ENCODE measurements at places on chromosomes 13 and 19.

- no peak for DNase-seq
Measured at GRCh38 chr19:29428071-29428470, 97.7 kb upstream of the VSTM2B start.

- DNase-seq = peak; percentile 11
Measured at GRCh38 chr19:13214036-13214730, 64.0 kb downstream of the IER2 start.

DNA sequence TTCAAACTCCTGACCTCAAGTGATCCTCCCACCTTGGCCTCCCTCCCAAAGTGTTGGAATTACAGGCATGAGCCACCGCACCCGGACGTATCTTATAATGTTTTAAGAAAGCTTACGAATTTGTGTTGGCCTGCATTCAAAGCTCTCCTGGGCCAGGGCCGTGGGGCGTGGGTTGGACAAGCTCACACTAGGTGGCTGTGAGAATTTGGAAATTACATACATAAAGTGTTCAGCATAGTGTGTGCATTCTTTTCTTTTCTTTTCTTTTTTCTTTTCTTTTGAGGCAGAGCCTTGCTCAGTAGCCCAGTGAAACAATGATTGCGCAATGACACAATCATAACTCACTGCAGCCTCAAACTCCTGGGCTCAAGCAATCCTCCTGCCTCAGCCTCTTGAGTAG, 2.6 kb downstream of the ZSWIM4 start:
- peak; percentile 23 for DNase-seq

DNA sequence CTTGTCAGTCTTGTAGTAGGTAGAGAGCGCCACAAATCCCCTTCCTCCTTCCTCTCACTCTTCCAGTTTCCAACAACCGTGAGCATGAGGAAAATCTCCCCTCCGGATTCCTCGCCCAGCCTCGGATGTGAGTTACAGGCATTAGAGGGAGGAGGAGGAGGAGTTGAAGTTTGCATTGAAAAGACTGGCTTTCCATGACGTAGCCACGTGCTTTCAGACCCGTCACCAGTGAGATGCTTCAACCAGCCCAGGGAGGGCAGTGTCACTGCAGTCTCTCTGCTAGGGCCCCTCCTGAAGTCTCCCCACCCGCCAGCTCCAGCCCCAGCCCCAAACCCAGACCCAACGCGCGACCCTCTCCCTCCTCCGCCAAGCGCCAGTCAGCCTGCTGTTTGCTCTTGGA, 442 bp upstream of the FGF14 start:
- no peak for DNase-seq

DNA sequence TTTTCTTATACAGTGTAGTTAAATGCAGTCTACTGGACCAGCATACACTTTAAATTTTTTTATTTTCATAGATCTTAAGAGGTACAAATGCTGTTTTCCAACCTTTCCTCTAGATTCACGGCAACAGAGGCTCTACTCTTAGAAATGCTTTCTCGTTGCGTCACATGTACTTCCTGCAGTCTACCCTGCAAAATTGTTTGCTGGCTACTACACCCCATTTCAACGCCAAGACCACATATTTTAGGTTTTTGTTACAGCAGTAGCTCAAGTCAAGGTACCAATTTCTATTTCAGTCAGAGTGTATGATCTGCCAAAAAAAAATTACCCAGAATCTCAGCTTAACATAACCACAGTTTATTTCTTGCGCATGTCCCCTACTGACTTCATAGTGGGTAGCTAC, 94.1 kb downstream of the TNFSF13B start:
- DNase-seq = no peak

DNA sequence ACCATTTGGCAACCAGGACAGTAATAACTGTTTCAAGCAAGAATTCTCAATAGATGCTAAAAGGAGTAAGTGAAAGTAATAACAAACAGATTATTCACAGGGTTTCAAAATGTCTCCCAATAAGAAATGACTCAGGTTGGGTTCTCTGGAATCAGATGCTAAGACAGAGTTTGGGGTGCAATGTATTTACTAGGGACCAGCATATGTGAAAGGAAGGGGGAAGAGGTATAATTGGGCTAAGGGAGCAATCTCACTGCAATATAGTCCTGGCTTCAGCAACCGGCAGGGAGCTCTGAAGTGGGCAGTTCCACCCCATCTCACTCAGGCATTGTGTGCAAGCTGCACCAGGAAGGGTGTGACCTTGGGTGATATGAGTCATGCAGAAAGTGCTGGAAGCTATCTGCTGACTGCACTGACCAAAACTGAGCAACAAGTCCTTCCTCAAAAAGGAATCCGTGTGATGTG, 23.4 kb downstream of the ZDHHC20 start:
- DNase-seq = peak; percentile 69

DNA sequence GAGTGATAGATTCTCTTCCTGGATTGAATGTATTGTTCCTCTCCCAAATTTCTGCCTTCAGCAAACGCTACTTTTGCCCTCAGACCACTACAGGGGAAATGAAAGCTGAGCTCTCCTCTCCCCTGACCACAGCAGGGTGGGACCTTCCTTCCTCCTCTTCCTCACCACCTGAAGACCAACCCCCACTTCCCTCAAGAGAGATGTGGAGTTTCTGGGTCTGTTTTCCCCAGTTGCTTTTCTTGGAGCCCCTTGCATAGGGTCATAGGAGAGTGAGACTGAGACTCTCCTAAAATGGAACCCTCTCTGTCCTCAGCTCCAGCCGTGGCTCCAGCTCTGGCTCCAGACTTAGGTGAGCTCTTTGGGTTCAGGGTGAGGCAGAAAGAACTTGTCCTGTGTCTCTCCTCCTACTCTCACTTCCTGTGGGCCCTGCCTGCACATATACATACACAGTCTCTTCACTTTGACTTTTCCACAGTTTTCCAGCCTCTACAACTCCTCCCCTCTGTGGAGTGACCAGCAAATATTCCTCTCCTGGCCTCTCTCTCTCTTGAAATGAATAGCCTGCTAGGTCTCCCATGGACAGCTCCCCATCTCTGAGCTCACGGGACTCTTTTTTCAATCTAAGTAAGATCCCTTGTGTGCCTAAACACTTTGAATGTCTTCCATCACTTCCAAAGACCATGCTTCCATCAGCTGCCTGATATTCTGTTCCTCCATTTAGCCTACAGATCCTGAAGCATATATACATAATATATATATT, 19.2 kb upstream of the ZNF175 start:
- DNase-seq = no peak

DNA sequence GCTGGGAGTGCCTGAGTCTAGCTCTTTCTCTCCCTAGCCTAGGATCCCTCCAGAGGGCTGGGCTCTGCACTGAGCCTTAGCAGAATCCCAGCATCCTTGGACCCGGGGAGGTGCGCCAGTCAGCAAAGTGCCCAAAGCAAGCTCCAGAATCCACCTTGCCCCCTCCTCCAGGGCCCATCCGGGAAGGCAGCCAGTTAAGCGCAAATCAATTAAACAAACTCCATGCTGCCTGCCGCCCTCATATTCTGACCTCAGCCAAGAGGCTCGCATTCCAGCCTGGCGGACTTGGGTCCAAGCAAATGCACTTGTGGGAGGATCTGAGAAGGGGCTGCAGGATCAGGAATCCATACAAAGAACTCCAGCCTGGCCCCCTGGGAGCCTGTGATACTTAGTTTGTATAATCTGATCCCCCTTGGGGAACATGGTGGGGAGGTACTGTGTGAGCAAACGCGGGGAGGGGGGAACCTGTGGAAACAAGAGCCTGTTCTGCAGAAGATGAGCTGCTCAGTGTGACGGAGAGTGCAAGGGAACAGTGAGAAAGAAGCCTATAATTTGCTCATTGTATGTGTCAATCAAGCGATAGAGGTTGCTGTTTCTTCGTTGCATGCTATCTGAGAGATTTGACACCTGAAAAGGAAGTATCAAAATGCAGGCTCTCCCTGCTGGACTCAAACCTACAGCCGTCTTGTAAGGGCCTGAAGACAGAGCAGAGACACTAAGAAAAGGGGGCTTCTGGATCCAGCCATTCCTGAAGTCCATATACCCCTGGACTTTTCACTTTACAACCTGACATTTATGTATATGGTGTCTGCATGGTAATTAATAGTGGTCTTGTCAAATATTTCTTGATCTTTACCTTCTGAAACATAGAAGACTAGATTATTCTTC, 29.4 kb downstream of the ZNRF4 start:
- DNase-seq = no peak

DNA sequence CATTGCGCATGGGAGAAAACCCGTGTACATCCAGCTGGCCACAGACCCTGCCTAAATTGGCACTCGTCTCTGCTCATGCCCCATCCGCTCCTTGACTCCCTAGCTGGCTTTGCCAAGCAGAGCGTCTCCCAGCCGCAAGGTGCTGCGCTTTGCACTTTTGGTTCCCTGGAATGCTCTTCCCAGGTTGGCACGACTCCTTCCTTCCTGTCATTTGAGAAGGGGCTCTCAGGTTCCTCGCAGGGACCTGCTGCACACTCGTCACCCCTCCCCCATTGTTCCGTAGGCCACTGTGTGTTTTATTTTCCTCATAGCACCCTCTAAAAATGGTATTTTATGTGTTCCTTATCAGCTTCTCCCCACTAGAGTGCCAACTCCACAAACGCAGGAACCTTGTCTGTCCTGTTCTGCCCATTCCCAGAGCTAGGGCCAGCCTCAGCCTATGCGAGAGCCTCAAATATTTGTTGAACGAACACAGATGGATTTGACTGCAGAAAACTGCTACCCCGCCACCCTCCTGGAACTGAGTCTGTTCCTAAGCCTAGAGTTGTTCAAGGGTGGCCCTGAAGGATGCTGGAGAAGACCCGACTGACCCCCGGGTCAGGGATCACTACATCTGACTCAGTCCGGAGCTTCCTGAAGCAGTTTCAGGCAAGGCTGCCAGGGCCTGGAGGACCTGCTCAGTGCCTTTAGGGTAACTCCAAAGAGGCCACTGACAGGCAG, 8.4 kb upstream of the CEBPA start:
- no peak for DNase-seq

DNA sequence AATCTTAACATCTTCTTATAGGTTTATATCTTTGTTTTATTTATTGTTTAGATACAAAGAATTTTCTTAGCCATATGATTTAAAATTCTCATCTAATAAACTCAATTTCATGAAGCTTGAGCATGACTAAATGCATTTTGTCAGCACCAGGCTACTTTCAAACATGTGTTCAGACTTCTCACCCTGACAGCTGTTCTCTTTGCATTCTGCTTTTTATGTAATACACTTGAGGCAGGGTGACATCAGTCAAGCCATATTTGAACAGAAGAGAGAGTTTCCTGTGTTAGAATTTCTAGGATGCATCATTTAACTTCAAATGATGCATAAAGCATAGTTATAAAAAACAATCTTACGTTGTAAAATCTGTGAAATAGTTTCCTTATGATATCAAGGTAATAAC, 1295.1 kb upstream of the PCDH20 start:
- DNase-seq = no peak

GRCh38 chr19:54030895-54031586, 32.7 kb downstream of the VSTM1 start:
- no peak for DNase-seq

DNA sequence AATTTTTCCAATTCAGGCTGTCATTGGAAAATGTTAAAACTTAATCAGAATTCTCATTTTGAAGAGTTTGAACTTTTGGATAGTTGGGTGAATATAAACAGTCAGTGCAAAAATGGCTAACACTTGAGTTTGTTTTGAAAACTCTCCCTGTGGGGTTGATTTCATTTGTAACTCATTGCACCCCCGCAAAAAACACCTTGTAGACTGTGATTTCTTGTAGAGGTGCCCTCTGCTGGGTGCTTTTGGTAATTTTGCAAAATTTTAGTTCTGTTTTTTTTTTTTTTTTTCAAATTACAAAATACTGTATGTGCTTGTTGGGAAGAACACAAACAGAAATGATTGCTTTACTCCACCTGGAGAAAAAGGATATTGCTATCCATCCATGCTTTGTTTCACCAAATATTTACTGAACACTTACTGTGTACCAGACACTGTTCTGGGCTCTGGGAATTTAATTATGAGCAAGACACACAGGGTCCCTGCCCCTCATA, 28.2 kb upstream of the GPI start:
- DNase-seq = no peak

GRCh38 chr13:60654415-60654814, 257.4 kb downstream of the TDRD3 start:
- peak; percentile 69 for DNase-seq

DNA sequence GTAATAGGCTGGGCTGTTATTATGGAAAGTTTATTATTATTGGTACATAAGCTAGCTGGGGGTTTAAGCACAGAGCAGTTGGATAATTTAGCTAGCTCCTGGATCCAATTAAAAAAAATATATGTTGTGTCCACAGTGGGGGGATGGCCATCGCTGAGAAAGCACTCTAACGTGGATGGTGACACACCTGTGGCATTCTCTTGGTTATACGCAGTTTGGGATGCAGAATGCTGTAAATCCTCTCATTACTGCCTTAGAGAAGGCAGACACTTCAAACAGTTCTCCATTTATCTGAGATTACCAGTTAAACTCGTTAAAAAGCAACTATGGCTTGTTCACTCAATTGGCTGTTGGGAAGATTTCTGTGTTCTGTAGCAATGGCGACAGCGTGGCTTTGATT, 2.4 kb upstream of the ZNF536 start:
- no peak for DNase-seq

DNA sequence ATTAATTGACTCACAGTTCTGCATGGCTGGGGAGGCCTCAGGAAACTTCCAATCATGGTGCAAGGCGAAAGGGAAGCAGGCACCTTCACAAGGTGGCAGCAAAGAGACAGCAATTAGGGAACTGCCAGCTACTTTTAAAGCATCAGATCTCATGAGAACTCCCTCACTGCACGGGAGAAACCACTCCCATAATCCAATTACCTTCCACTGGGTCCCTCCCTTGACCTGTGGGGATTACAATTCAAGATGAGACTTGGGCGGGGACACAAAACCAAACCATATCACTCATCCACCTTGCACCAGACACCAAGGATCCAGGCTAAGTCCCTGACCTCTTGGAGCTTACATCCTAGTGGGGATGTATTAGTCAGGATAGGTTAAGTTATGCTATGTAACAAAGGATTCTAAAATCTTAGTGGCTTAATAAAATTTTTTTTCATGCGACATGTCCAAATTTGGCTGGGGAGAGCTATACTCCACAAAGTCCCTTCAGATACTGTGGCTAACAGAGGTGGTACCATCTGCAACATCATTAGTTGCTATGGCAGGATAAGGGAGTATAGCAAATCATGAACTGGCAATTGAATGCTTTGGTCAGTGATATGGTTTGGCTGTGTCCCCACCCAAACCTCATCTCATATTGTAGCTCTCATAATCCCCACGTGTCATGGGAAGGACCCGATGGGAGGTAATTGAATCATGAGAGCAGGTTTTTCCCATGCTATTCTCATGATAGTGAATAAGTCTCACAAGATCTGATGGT, 8.3 kb upstream of the FAM187B start:
- no peak for DNase-seq

DNA sequence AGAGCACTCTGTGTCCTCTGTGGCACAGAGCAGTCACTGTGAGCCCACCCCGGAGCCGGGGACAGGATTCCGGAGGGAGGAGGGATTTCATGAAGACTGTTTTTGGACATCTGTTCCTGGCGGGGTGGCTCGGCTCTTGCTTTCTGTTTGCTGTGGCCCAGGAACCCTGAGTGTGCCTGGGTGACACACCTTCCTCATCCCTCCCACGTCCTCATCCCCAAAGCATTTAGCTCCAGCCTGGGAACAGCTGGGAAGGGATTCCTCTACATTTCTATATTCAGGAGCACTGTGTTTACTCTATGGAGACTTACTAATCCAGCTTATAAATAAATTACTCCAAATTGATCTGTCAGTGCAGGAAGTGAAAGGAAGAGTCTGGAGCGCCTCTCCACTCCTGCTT, 97.8 kb upstream of the UBL3 start:
- DNase-seq = no peak

- DNase-seq = no peak
Measured at GRCh38 chr19:3507371-3508120, 1.4 kb downstream of the FZR1 start.

GRCh38 chr19:27764186-27764804, 1448.7 kb downstream of the UQCRFS1 start:
- DNase-seq = no peak

- DNase-seq = peak; percentile 34
Measured at GRCh38 chr19:8148410-8149260, 757 bp downstream of the FBN3 start.

Measured in Right ventricle myocardium inferior (tissue), 1 donor.